Progenitor cell of endocrine pancreas (in vitro differentiated cells): ENCODE measurements at places on chromosomes 3 and 15. TPM values are rescaled to one million over a fixed set of nuclear protein-coding genes. Genes with fewer than 3 reads are reported as not detected.

PCNP gene
- 154 and 155 TPM in 2 replicates for total RNA-seq

HMCES gene
- 35.3 TPM in 2 replicates for total RNA-seq

RNF111 gene
- total RNA-seq = 39.0 and 40.1 TPM in 2 replicates

CFAP44 gene
- 16.4 and 17.0 TPM in 2 replicates for total RNA-seq

WDR82 gene
- 89.3 and 93.1 TPM in 2 replicates for total RNA-seq

SGO1 gene
- 14.8 and 15.1 TPM in 2 replicates for total RNA-seq

CP gene
- 0.93 and 1.0 TPM in 2 replicates for total RNA-seq

GRCh38 chr15:99731336-99732123, 1.7 kb downstream of the LYSMD4 start:
- no peak overlapping the region for H3K27ac ChIP-seq
- no peak for DNase-seq
- H3K36me3 ChIP-seq = peaks cover 8% of the 10 kb centered on the region

DNA sequence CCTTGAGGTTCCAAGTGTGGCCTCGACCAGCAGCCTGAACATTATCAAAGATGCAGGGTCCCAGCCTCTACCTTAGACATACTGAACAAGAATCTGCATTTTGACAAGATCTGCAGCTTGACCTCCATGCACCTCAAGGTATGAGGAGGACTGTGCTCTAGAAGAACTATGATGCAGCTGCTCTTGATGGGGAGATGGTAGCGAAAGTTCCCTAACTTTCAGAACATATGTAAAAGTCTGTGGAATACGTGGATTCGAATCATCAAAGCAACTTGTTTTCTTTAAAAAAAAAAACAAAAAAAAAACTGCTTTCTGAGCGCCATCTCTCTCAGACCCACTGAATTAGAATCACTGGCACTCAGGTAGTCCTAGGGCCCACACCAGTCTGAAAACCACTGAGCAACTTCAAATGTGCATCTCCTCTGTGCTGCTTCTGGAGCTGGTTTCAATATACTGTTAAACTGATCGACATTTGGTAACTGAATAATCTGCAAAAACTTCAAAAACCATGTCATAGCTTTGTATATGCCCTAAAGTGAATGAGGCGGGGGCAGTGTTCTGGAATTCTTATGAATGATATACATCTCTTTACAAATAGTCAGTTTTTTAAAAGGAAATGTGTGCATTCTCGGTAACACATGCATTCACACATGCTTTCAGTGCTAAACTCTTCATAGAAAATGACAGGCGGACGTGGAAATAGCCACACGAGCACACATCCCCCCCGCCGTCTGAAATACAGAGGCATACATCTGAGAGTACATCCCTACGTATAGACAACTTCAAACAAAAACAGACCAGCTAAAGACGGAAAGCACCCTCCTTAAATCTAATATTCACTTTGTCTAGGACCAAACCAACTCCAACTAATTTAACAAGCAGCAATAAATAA, 128.8 kb downstream of the FOXP1 start:
- no peaks in the 10 kb centered on the region for H3K36me3 ChIP-seq
- no peak overlapping the region for H3K4me3 ChIP-seq

DNA sequence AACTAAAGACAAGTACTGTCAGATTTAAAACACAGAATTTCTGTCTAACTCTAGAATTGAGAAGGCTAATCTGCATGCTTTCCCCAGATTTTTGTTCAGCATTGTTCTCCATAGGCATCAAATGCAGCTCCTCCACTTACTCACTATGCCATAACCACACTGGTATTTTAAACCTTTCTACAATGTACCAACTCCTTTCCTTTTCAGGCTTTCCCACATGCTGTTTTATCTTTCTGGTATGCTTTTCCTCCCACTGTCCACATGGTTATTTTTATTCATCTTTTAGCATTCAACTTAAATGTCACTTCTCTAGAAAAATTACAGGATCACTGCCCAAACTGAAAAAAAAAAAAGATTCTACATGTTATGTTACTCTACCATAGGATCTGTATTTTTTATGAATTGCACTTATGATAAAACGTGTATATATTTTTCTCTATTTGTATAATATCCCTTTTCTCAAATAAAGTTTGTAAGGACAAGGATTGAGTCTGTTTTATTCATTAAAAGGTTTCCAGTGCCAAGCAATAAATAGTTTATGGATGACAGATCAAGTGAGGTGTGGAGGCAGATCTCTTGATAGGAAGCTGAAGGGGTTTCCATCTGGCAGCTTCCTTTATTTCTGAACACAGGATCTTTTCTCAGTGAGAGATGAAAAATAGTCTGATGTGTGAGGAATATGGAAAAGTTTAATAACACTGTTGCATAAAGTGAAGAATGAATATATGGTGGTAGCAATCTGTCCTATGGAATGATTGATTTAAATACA, 1064.5 kb downstream of the ZPLD1 start:
- no peaks in the 10 kb centered on the region for H3K27me3 ChIP-seq
- H3K4me1 ChIP-seq = no peaks in the 10 kb centered on the region
- DNase-seq = no peak
- H3K36me3 ChIP-seq = no peaks in the 10 kb centered on the region

DNA sequence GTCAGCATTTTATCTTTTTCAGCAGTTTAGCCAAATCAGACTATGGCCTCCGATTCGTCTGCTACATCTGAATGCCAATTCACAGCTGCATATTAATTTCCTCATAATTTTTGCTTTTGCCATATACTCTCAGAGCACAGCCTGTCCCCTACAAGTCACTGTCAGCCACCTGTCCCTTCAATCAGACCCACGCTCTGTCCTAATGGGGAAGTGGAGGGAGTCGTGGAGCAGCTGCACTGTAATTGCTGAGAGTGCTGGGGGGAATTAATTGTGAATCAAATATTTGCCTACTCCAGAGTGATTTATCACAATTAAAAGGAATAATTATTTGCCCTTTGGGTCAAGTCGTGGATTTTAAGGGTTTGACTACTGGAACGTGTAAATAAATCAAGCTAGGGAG, 75.5 kb downstream of the EBLN2 start:
- H3K4me1 ChIP-seq = no peaks in the 10 kb centered on the region
- no peak overlapping the region for H3K27ac ChIP-seq
- no peak for DNase-seq
- H3K36me3 ChIP-seq = no peaks in the 10 kb centered on the region
- H3K27me3 ChIP-seq = no peaks in the 10 kb centered on the region

- H3K4me1 ChIP-seq = peaks cover 20% of the 10 kb centered on the region
- H3K4me3 ChIP-seq = no peak overlapping the region
- peaks cover 19% of the 10 kb centered on the region for H3K27me3 ChIP-seq
- no peaks in the 10 kb centered on the region for H3K36me3 ChIP-seq
These were observed 48.9 kb downstream of the RFTN1 start for GRCh38 chr3:16464511-16465148.

GRCh38 chr3:190003681-190004123, 117.0 kb downstream of the P3H2 start:
- H3K27me3 ChIP-seq = peaks cover 29% of the 10 kb centered on the region
- H3K27ac ChIP-seq = no peak overlapping the region
- no peak overlapping the region for H3K4me3 ChIP-seq
- H3K4me1 ChIP-seq = peaks cover 14% of the 10 kb centered on the region

DNA sequence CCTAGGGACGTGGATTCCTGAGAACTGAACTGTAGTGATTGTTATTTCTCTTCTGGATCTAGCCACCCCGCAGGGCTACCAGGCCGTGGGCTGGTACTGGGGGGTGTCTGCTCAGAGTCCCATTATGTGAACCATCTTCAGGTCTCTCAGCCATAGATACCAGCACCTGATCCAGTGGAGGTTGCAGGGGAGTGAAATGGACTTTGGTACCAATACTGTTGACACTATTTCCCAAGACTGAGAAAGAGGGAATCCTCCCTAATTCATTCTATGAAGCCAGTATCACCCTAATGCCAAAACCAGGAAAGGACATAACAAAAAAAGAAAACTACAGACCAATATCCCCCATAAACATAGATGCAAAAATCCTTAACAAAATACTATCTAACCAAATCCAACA, 237.0 kb upstream of the AGTR1 start:
- no peak overlapping the region for H3K4me3 ChIP-seq
- H3K36me3 ChIP-seq = peaks cover 14% of the 10 kb centered on the region

DNA sequence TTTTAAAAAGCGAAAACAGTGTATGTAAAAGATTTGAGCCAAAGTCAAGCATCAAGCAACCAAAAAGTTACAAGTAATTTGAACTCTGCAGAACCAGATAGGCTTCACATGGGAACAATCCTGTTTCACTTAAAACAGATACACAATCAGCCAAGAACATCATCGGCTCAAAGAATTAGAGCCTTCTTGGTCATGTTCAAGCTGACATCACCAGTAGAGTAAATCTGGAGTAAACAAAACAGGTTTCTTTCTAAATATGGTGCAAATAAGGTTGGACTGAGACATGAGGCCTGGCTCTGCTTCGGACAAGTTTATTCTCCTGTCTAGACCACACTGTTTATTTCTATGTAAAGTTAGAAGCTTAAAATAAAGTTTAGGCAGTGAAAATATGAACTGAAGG, 116.0 kb downstream of the GMNC start:
- no peak for DNase-seq
- H3K27ac ChIP-seq = no peak overlapping the region

DNA sequence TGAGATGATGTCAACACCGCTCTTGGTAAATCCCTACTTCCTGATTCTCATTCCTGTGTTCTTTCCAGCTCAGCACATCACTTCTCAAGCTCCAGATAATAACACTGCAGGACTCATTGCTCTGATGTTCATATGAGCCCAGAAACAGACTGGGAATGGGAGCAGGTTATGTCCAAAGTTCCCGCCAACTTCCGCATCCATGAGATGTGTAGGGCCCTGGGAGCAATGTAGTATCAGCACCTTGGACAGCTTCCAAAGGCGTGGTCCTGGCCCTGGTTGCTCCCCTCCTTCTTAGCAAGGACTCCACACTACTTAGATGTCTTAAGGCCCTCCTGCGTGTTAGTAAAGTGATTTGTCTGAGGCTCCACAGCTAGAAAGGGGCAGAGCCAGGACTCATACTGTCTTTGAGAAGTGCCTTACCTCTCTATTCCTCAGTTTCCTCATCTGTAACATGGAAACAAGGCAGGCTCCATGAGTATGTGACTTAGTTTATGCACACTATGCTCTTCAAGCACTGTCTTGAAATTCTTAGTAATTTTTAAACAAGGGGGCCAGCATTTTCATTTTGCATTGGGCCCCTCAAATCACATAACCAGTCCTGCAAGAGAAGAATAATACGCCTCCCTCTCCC, 27.9 kb upstream of the SLC6A1 start:
- peaks cover 58% of the 10 kb centered on the region for H3K27me3 ChIP-seq
- H3K27ac ChIP-seq = no peak overlapping the region
- H3K4me1 ChIP-seq = no peaks in the 10 kb centered on the region
- H3K36me3 ChIP-seq = no peaks in the 10 kb centered on the region

GRCh38 chr3:155352900-155353490, 59.5 kb upstream of the STRIT1 start:
- H3K27me3 ChIP-seq = no peaks in the 10 kb centered on the region
- DNase-seq = no peak
- no peak overlapping the region for H3K4me3 ChIP-seq
- H3K4me1 ChIP-seq = no peaks in the 10 kb centered on the region
- no peaks in the 10 kb centered on the region for H3K36me3 ChIP-seq
- H3K27ac ChIP-seq = no peak overlapping the region

- no peaks in the 10 kb centered on the region for H3K36me3 ChIP-seq
- H3K4me1 ChIP-seq = peaks cover 2% of the 10 kb centered on the region
- H3K4me3 ChIP-seq = no peak overlapping the region
- H3K27ac ChIP-seq = no peak overlapping the region
These were observed 135.6 kb upstream of the STAC start for GRCh38 chr3:36244728-36245127.

DNA sequence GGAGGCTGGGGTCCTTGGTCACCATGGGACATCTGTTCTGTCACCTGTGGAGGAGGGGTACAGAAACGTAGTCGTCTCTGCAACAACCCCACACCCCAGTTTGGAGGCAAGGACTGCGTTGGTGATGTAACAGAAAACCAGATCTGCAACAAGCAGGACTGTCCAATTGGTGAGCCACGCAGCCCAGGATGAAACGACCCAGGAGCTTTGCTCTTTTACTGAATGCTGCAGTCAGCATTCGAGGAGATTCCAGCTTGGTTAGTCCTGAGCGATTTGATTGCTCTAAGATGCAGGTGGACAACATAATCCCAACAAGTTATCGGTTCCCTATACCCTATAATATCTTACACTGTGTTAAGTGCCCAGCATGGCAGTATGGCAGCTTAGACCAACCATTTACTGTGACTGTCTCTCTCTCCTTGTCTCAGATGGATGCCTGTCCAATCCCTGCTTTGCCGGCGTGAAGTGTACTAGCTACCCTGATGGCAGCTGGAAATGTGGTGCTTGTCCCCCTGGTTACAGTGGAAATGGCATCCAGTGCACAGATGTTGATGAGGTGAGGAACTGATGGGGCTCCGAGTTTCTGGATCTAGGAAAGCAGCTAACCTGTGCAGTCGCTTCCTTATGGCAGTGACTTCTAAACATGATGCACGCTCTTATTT, 7.8 kb downstream of the THBS1 start:
- no peak for DNase-seq
- no peak overlapping the region for H3K27ac ChIP-seq
- H3K36me3 ChIP-seq = peaks cover 16% of the 10 kb centered on the region
- no peaks in the 10 kb centered on the region for H3K27me3 ChIP-seq

GRCh38 chr3:120770891-120771290, 28.3 kb downstream of the GTF2E1 start:
- no peaks in the 10 kb centered on the region for H3K27me3 ChIP-seq
- H3K36me3 ChIP-seq = peaks cover 4% of the 10 kb centered on the region
- no peak for DNase-seq
- H3K4me1 ChIP-seq = peaks cover 15% of the 10 kb centered on the region
- no peak overlapping the region for H3K4me3 ChIP-seq
- no peak overlapping the region for H3K27ac ChIP-seq

- no peak overlapping the region for H3K4me3 ChIP-seq
- H3K36me3 ChIP-seq = peaks cover 4% of the 10 kb centered on the region
These were observed 253.6 kb downstream of the UACA start for GRCh38 chr15:70509731-70510143.

DNA sequence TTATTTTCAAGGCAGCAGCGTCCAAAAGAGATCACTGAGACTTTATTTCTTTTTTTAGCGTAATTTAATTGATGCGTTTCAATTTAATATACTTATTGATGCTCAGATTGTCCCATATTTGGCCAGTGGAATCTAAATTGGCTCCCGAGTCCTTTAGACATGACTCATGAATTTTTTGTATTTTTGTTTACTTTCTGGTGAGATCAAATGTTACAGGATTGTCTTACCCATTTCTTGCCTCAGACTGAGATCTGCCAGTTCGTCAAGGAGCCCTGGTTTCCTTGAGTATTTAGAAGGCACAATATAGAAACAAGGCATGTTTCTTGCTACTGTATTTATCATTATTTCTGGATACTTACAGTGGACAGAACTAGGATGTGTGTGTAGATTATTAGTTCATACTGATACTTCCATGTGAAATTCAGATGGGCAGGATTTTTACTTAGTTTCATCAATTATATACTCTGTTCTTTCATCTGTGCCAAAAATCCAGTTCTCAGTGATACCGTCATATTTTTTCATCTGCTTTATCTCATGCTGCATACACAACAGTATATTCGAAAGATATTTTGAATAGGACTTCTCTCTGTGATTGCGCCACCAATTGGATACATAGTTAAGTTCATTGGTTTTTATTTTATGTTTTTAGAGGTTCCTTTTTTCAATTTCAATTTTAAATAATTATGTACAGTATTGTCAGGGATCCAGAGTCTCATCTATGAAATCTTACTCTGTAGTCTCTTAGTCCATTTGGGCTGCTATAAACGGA, 436.9 kb upstream of the C2CD4B start:
- H3K4me1 ChIP-seq = peaks cover 8% of the 10 kb centered on the region
- no peak overlapping the region for H3K27ac ChIP-seq
- H3K36me3 ChIP-seq = no peaks in the 10 kb centered on the region
- H3K4me3 ChIP-seq = no peak overlapping the region
- no peaks in the 10 kb centered on the region for H3K27me3 ChIP-seq

- H3K4me3 ChIP-seq = no peak overlapping the region
- H3K27me3 ChIP-seq = no peaks in the 10 kb centered on the region
- DNase-seq = no peak
These were observed 53.5 kb upstream of the SPATA12 start for GRCh38 chr3:57006949-57007419.
